Regular cardiac myocyte (primary cell): ENCODE measurements at places on chromosomes 2 and 18. TPM values are rescaled to one million over a fixed set of nuclear protein-coding genes. Genes with fewer than 3 reads are reported as not detected.

The LOXL3 gene
- total RNA-seq, result 147 and 384 TPM in 2 replicates

The CSRNP3 gene
- 1.2 and 3.9 TPM in 2 replicates for total RNA-seq

The DNAH7 gene
- total RNA-seq, result 0.19 and 0.56 TPM in 2 replicates

The NOSTRIN gene
- total RNA-seq, result 0.19 and 1.4 TPM in 2 replicates

The RETSAT gene
- 57.7 and 86.0 TPM in 2 replicates for total RNA-seq
